GM10248 (cell line): ENCODE measurements at places on chromosomes 16 and 17.
A peak's percentile ranks its signal among the peaks of the same experiment; 100 is the strongest.

DNA sequence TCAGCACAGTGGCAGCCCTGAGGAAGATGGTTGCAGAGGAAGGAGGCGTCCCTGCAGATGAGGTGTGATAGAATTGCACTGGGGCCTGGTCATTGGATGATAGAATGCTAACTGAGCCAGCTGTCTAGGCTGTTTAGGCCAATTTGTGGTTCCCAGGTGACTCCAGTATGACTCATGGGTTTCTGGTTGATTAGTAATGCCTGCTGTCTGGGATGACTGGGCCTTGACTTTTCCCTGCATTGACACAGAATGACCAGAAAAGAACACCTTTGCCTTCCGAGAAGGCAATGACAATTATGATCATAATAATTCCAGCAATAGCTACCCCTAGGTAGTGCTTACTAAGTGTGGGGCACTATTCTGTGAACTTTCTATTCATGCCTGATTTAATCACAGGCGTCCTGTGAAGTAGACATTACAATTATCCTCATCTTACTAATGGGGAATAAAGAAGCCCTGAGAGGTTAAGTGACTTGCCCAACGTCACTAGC, 31.5 kb downstream of the USP43 start:
- peak; percentile 26 for DNase-seq

GRCh38 chr16:17350207-17350606, 120.6 kb downstream of the XYLT1 start:
- no peak for DNase-seq

DNA sequence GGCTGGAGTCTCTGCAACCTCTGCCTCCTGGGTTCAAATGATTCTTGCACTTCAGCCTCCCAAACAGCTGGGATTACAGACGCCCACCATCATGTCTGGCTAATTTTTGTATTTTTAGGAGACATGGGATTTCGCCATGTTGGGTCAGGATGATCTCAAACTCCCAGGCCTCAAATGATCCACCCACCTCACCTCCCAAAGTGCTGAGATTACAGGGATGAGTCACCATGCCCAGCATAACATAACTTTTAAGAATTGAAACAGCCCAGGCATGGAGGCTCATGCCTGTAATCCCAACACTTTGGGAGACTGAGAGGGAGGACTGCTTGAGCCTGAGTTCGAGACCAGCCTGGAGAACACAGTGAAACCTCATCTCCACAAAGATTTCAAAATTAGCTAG, 2.5 kb downstream of the RSL1D1 start:
- no peak for DNase-seq

DNA sequence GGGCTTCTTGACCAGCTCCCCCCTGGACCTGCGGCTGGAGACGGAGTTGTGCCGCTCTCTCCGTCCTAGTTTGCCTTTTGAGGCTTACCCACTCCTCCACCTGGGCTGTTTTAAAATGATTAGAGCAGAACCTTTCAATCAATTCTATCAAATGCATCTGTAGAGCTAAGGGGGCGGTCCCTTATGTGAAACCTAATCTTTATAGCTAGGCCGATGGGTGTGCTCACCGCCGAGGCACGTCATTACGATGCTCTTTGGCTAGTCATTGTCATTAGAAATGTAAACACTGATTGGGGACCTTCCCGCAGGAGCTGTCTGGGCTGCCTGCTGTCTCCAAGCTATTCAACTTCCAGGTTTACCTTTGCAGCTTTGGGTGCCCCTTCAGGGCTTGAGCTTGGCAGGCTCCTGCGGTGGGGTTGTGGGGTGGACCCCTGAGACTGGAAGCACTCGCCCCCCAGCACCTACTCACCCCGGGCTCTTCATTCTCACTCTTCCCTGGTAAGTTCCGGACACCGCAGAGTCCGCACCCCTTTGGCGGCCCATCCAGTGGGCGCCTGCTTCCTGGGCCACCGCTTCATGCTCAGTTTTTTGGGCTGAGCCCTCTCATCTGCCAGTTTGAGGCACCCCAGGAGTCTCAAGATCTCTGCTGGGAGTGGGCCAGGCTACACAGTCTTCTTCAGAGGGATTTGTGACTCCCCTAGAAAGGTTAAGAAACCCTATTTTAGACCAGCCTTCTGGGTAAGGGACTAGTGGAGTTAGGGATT, 20.9 kb upstream of the IL17C start:
- no peak for DNase-seq

DNA sequence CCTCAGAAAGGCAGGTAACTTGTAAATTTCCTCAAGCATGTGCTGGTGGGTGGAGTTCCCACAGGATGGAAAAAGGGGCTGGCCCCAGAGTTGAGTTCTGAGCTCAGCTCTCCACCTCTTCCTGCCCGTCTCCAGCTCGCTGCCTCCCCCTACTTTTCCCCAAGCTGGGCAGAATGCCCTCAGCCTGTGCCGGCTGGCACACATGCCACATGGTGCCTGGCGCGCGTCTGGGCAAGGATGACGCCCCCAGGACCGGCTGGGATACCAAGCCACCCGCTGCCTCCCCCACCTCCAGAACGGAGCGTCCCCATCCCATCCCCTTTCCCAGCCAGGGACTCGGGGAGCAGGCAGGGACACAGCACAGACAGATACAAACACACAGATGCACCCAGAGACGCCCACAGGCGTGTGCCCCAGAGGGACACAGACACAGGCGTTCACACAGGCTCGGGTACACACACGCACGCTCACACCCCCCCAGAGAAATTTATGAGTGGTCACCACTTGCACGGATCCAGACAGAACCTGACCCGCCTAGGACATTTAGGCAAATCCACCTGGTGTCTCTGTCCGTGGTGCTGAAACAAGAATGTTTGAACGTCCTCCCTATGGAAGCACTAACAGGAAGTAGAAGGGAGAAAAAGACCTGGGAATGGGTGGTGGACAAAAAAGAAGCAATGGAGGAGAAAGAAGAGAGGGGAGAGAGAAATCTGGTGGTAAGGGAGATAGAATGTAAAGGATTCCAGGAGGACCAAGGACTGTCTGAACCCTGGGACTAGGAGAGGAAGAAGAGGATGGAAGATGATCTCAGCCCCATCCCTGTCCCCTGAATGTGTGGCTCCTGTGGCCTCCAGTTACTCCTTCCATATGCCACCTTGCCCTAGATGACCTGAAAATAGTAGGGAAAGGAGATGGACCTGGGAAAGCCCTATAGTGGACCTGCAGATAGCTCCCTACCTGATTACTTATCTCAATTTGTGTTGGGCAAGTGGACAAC, 15.5 kb downstream of the NEUROD2 start:
- peak; percentile 56 for DNase-seq

GRCh38 chr16:71493213-71493612, 4.1 kb upstream of the ZNF19 start:
- DNase-seq = no peak

GRCh38 chr16:57993438-57993837, 7.0 kb downstream of the ZNF319 start:
- no peak for DNase-seq

DNA sequence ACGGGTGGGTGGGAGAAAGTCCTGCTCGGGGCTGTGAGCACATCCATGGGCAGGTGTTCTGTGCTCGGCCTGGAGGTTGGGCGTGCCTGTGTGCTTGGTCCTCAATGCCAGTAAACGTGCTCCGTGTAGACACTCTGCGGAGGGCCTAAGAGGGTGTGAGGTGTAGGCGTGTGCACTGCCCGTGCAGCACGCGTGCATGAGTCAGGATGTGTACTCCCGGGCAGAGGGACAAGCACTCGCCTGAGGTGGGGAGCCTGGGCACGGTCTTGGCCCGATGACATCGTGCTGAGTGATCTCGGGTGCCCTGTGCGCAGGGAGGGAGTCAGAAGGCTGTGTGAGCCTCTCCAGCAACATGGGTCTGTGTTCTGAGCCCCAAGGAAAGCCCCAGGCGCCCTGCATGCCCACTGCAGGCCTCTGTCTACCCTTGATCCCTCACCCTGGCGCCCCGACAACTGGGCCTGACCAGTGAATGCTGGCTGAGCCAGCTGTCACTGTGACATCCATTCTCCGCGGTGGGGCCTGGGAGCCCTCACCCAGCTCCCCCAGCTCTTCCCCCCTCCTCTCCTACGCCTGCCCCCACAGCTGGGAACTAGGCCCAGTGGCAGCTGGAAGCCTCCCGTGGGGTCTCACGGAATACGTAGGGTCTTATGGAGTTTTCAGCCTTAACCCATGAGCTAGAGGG, 23.5 kb upstream of the NXPH3 start:
- peak; percentile 10 for DNase-seq

- no peak for DNase-seq
These were observed 161.7 kb upstream of the SOX9 start for GRCh38 chr17:71959154-71959553.

- DNase-seq = no peak
These were observed 19.1 kb downstream of the NPTX1 start for GRCh38 chr17:80457236-80457856.

GRCh38 chr17:41512546-41513167, 6.0 kb downstream of the KRT15 start:
- no peak for DNase-seq

DNA sequence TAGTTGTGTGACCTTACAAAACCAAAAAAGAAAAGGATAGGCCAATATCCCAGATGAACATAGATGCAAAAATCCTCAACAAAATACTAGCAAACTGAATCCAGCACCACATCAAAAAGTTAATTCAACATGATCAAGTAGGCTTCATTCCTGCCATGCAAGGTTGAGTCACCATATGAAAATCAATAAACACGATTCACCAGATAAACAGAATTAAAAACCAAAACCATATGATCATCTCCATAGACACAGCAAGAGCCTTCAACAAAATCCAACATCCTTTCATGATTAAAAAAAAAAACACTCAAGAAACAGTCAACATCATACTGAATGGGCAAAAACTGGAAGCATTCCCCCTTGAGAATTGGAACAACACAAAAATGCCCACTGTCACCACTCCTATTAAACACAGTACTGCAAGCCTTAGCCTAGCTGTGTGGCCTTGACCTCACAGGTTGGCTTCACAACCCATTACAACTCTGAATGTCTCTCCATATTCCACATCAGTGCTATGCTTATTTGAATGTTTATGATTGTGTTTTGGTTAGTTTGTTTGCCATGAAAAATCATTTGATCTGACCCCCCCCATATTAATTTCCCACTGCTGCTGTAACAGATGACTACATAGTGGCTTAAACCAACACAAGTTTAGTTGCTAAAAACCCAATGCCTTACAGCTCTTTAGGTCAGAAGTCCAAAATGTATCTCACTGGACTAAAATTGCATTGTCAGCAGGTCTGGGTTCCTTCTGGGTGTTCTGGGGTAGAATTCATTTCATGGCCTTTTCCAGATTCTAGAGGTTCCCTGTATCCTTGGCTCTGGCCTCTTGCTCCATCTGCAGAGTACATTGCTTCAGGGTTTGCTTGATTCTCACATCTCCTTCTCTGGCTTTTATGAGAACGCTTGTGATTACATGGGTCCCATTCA, 257.1 kb upstream of the DYNLRB2 start:
- no peak for DNase-seq

DNA sequence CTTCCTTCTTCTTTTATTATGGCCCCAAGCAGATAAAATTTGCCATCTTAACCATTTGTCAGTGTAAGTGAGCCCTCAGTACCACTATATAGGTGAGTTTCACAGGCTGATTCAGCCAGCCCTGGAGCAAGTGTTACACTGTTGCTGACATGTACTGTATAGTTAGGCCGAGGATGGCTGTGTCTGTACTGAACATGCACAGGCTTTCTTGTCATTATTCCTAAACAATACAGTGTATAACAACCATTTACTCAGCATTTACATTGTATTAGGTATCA, 53.7 kb downstream of the AMFR start:
- DNase-seq = no peak

- DNase-seq = no peak
These were observed 1.2 kb downstream of the TRIM65 start for GRCh38 chr17:75895370-75896155.

DNA sequence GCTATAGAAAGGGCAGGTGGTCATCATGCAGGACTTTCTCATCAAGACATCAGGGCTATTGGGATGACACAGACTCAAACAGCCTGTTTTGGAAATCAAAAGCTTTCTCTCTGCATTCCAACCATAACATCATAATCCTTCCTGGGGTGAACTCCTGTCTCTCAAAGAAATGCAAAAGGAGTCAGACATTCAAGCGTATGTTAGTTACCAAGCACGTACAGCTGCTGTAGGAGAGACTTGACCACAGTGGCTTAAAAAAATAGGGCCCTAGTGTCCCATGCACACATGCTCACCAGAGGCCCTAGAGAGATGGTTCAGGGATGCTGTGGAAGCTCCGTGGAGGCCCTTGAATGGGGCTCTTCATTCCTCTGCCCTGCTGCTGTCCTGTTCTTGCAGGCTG, 24.6 kb upstream of the FOXF1 start:
- DNase-seq = no peak

GRCh38 chr17:72121164-72122009, 567 bp downstream of the SOX9 start:
- peak; percentile 30 for DNase-seq

DNA sequence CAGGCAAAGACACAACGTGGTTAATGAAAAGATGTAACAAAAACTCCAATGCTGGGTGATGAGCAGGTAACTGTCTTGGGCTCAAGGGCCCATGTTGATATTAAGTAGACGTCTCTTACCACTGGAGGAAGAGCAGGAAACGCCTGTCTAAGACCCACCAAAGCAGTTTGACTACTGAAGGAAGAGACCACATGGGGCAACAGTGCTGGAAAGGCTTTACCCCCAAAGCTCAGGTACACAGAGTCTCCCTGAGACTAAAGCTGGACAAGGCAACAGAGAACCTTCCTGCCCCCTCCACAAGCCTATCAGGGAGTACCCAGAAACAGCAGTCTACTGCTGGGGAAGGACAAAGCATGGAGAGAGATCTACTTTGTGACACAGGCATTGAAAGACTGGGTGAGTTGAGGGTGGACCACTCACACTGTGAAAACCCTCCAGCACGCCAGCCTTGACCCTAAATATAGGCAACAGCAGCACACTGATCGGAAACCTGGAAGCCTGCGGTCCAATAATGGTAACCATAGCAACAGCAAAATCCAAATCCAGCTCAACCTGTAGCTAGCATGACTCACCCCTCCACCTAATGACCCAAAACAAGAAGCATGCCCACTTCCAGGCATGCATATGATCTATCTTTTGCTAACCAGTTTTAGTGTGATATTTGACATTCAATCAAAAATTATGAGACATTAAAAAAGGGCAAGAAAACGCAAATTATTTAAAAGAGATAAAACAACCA, 270.5 kb upstream of the SDK2 start:
- no peak for DNase-seq

DNA sequence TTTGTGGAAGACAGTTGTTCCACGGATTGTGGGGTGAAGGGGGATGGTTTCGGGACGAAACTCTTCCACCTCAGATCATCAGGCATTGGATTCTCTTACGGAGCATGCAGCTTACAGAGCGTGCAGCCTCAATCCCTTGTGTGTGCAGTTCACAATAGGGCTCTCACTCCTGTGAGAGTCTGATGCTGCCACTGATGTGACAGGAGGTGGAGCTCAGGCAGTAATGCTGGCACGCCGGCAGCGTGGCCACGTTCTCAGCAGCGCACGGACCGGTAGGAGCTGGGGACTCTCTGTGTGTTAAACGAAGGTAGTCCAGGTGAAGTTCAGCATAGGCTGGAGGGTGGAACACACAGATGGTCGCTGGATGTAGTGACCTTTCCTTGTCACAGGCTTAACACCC, 37.8 kb downstream of the SEC14L1 start:
- DNase-seq = no peak
